ENCODE measurements at places on chromosomes 13 and 19. TPM values are rescaled to one million over a fixed set of nuclear protein-coding genes. Genes with fewer than 3 reads are reported as not detected.

The CRX gene
- total RNA-seq: not detected

DNA sequence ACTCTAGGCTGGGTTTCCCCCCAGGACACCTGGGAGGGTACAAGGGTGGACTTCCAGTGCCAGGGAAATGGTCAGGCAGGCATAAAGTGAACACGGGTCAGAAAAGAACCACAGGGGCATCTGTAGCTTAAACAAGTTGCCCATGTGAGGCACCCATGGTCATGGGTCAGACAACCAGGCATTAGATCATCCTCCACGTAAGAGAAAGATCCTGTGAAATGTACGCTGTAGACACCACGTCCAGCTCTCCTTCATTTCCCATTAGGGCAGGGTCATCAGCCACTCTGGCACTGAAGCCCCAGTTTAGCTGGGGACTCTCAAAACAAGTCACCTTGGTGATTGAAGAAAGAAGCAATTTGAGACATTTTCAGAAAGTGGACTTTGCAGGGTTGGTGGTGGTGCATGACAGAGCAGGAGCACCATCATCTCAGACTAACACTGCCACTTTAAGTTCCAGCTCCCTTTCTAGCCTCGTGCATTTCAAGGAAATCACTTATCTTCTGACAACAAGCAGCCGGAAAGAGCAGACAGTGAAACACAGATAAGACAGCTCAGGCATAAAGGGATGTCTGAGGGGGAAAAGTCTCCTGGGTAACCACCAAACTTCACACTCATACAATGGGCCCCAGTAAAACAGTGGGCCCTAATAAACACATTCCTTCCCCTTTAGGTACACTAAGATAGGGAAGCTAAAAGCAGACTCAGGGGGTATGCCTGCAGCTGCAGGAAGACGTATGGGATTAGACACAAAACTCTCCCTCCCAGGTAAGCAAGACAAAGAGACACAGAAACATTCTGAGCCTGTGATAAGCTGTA, 16.1 kb upstream of the SIGLEC6 start:
- H3K27me3 ChIP-seq: no peaks in the 10 kb centered on the region
- H3K36me3 ChIP-seq: no peaks in the 10 kb centered on the region
- H3K4me3 ChIP-seq: no peak overlapping the region
- peaks cover 44% of the 10 kb centered on the region for H3K4me1 ChIP-seq

- peaks cover 56% of the 10 kb centered on the region for H3K36me3 ChIP-seq
- H3K4me1 ChIP-seq: peaks cover 42% of the 10 kb centered on the region
- no peak overlapping the region for H3K27ac ChIP-seq
These were observed 6.4 kb downstream of the EPN1 start for GRCh38 chr19:55681131-55682092.

The MYO1F gene
- 1,223 TPM for total RNA-seq

- DNase-seq: no peak
- H3K27me3 ChIP-seq: no peaks in the 10 kb centered on the region
- H3K36me3 ChIP-seq: peaks cover 47% of the 10 kb centered on the region
- H3K4me3 ChIP-seq: no peak overlapping the region
- peaks cover 97% of the 10 kb centered on the region for H3K4me1 ChIP-seq
These were observed 5.2 kb downstream of the HSH2D start for GRCh38 chr19:16148443-16149229.

- H3K27me3 ChIP-seq: peaks cover 23% of the 10 kb centered on the region
- H3K36me3 ChIP-seq: no peaks in the 10 kb centered on the region
- H3K27ac ChIP-seq: no peak overlapping the region
- peak overlapping the region; percentile 8 for H3K4me3 ChIP-seq
- DNase-seq: no peak
These were observed 28.4 kb downstream of the NFIX start for GRCh38 chr19:13023656-13024055.

- no peak for DNase-seq
- H3K27ac ChIP-seq: no peak overlapping the region
- peaks cover 16% of the 10 kb centered on the region for H3K4me1 ChIP-seq
- no peak overlapping the region for H3K4me3 ChIP-seq
These were observed 26.9 kb upstream of the RCBTB2 start for GRCh38 chr13:48559638-48560320.

GRCh38 chr19:30634131-30634830, 262.1 kb downstream of the ZNF536 start:
- no peaks in the 10 kb centered on the region for H3K27me3 ChIP-seq
- no peak for DNase-seq
- H3K36me3 ChIP-seq: no peaks in the 10 kb centered on the region
- no peak overlapping the region for H3K4me3 ChIP-seq

GRCh38 chr13:86445206-86445605, 646.0 kb upstream of the SLITRK6 start:
- no peaks in the 10 kb centered on the region for H3K27me3 ChIP-seq
- no peak overlapping the region for H3K27ac ChIP-seq
- no peaks in the 10 kb centered on the region for H3K4me1 ChIP-seq
- no peak for DNase-seq
- H3K4me3 ChIP-seq: no peak overlapping the region
- H3K36me3 ChIP-seq: no peaks in the 10 kb centered on the region

The UCHL3 gene
- 23.1 TPM for total RNA-seq

The RFX1 gene
- total RNA-seq: 26.0 TPM

DNA sequence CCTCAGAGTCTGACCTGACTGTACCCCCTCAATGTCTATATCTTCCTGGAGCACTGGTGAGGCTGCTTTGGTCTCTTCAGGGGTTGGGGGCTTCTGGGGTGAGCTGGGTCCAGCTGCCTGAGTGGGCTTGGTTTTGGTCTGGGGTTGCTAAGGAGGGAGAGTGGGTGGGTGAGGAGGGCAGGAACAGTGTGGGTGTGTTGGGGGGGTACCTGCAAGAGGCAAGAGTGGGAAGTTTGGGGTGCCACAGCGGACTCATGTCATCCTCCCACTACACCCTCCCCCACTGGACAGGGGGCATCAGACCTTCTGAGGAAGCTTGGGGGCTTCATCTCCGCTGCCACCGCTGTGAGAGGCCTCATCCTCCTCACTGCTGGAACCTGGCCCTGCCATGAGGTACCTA, 13.6 kb downstream of the ZNF575 start:
- no peaks in the 10 kb centered on the region for H3K27me3 ChIP-seq
- no peak overlapping the region for H3K4me3 ChIP-seq
- H3K4me1 ChIP-seq: no peaks in the 10 kb centered on the region
- H3K36me3 ChIP-seq: peaks cover 39% of the 10 kb centered on the region
- DNase-seq: no peak

DNA sequence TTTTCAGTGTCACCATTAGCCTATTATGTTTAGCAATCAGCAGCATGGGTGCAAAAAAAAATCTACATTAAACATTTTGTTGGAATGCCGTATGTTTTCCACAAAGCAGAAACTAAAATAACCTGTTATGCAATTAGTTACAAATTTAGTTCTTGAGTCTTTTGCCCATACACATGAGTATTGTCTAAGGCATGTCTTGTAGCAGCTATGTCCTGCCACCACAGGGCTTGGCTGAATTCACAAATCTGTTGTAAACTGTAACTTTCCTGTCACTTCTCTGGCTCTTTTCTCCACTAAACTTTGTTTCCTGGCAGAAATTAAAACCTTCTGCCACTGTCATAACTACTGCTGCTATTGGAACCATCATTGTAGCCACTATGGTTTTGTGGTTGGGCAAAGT, 277.9 kb upstream of the SPRY2 start:
- H3K36me3 ChIP-seq: no peaks in the 10 kb centered on the region
- DNase-seq: no peak
- H3K4me3 ChIP-seq: no peak overlapping the region
- no peaks in the 10 kb centered on the region for H3K4me1 ChIP-seq

The C5AR2 gene
- 15.5 TPM for total RNA-seq

DNA sequence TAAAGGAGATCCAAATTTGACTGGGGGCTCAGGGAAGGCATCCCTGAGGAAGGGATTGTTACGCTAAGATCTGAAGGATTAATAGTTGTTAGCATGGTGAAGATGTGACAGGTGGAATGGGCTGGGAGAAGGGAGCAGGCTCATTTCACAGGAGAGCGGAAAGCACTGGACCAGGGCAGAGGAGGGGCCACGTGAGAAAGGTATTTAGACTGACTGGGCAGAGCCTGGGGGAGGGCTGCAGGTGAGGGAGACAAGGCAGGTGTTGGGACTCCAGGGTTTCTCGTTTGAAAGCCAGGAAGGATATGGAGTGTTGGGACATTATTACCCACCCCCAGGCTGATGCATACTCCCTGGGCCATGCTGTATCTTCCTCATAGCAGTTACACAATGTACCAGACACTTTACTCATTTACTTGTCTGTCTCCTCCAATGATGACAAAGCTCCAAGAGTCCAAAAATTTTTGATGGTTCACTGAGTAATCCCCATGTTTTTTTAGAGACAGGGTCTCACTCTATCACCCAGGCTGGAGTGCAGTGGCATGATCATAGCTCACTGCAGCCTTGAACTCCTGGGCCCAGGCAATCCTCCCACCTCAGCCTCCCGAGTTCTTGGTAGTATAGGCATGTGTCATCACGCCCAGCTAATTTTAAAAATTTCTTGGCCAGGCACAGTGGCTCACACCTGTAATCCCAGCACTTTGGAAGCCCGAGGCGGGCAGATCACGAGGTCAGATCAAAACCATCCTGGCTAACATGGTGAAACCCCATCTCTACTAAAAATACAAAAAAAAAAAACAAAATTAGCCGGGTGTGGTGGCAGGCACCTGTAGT, 2.3 kb downstream of the TRAPPC6A start:
- no peaks in the 10 kb centered on the region for H3K27me3 ChIP-seq
- H3K4me1 ChIP-seq: peaks cover 57% of the 10 kb centered on the region
- DNase-seq: no peak
- peaks cover 3% of the 10 kb centered on the region for H3K36me3 ChIP-seq
- no peak overlapping the region for H3K27ac ChIP-seq
- no peak overlapping the region for H3K4me3 ChIP-seq

GRCh38 chr19:15649526-15649925, 8.8 kb downstream of the CYP4F3 start:
- H3K4me3 ChIP-seq: no peak overlapping the region
- peaks cover 6% of the 10 kb centered on the region for H3K27me3 ChIP-seq
- DNase-seq: no peak
- no peaks in the 10 kb centered on the region for H3K4me1 ChIP-seq
- no peaks in the 10 kb centered on the region for H3K36me3 ChIP-seq

GRCh38 chr13:43905435-43906031, 25.8 kb downstream of the LACC1 start:
- no peaks in the 10 kb centered on the region for H3K27me3 ChIP-seq
- DNase-seq: no peak
- H3K27ac ChIP-seq: no peak overlapping the region
- no peaks in the 10 kb centered on the region for H3K36me3 ChIP-seq
- no peak overlapping the region for H3K4me3 ChIP-seq
- H3K4me1 ChIP-seq: no peaks in the 10 kb centered on the region

DNA sequence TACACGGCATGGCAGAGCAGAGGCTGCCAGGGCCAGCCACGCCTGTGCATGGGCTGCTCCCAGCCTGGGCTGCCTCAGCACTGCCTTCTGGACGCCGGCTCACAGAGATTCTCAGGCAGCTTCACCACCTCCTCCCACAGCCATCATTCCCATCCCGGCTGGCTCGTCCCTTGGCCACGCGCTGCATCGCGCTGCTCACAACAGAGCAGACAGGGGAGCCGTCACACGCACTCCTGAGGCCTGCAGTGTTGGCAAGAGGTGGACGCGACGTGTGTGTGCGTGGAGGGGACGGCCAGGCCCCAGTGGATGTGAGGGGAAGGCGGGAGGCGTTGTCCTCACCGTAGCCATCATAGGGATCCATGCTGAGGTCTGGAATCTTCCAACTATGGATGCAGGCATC, 7.6 kb upstream of the PRKD2 start:
- DNase-seq: no peak
- peaks cover 57% of the 10 kb centered on the region for H3K4me1 ChIP-seq
- no peak overlapping the region for H3K27ac ChIP-seq
- peaks cover 71% of the 10 kb centered on the region for H3K36me3 ChIP-seq
- no peaks in the 10 kb centered on the region for H3K27me3 ChIP-seq
- no peak overlapping the region for H3K4me3 ChIP-seq

The PTBP1 gene
- total RNA-seq: 345 TPM

The USHBP1 gene
- total RNA-seq: not detected

DNA sequence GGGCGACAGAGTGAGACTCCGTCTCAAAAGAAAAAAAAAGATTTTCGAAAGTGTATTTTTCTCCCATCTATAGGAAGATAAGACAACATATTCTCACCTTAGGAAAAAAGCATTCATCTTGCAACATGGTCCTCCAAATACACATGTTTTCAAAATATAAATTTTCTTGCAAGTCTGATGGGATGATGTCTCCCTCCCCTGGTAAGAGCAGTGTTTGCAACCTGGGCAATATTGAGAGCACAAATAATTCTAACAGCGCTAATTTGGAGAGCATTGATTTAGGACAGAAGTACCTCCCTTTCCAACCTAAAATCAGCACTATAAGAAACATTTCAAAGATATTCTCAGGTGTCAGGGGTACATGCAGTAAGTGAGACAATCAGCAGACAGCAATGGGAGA, 61.0 kb upstream of the SHISA2 start:
- no peaks in the 10 kb centered on the region for H3K4me1 ChIP-seq
- H3K27me3 ChIP-seq: no peaks in the 10 kb centered on the region
- H3K4me3 ChIP-seq: no peak overlapping the region
- H3K36me3 ChIP-seq: no peaks in the 10 kb centered on the region
- DNase-seq: no peak

The EBI3 gene
- not detected for total RNA-seq

DNA sequence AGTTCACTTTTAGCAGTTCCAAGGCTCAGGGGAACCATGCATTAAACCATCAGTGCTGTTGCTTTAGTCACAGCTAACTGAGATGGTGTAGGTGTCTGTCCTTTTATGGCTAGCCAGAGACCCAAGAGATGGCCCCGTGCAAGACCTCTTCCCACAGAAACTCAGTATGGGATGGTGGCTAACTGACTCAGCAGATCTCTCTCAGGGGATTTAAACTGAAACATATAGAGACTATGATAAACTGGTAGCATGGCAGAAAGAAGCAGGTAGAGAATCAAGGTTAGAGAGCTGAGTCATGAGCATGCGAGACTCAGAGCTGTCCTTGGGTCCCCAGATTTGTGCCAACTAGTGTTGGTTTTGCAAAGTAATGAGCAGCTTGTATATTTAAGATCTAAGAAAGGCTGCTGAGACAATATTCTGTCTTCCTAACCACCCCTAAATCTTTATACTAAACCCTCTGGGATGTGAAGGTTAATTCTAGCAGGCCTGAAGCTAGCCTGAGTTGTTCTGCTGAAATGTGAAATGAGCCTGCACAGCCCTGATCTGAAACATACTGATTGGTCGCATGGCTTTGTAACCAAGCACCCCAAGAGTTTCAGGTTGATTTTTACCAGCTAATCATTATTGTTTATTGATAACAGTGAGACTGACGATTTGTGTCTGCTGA, 6.5 kb upstream of the SCEL start:
- no peaks in the 10 kb centered on the region for H3K4me1 ChIP-seq
- no peak overlapping the region for H3K27ac ChIP-seq
- no peaks in the 10 kb centered on the region for H3K36me3 ChIP-seq
- no peaks in the 10 kb centered on the region for H3K27me3 ChIP-seq
- no peak overlapping the region for H3K4me3 ChIP-seq

- peaks cover 16% of the 10 kb centered on the region for H3K27me3 ChIP-seq
- H3K4me1 ChIP-seq: no peaks in the 10 kb centered on the region
- DNase-seq: no peak
- no peak overlapping the region for H3K4me3 ChIP-seq
- H3K36me3 ChIP-seq: no peaks in the 10 kb centered on the region
These were observed 633 bp downstream of the MYH14 start for GRCh38 chr19:50204081-50204428.

The ZNF723 gene
- not detected for total RNA-seq

All from natural killer cell (primary cell).